ENCODE measurements at places on chromosomes 2 and 18.
A peak's percentile ranks its signal among the peaks of the same experiment; 100 is the strongest.

DNA sequence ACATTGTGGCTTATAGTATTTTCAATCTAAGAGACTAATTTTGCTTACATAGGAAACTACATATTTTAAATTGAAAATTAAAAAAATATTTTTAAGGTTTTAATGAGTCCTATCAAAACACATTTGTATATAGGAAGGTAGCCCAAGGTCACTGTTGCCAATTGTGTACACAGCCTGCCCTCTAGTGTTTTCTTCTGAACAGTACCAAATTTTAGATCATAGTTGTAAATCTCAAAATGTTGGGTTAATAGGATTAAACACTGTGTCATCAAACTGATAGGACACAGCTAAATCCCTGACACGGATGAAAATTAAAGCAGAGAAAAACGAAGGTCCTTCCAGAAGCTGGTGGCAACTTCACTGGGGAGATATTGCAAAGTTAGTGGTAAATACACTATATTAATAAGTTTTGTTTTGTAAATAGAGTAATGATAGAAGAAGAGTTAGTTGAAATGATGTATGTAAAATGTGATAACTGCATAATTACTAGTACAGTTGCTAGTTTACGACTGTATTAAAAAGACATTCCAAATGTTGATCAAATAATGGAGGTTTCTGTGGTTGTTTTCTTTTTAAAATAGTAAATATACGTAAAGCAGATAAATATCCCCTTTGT, 19.7 kb downstream of the CLUL1 start:
- no peak for DNase-seq

GRCh38 chr2:174337337-174338146, 2.8 kb downstream of the SP9 start:
- DNase-seq = no peak

GRCh38 chr2:135245071-135245470, 193.0 kb downstream of the RAB3GAP1 start:
- DNase-seq = no peak

GRCh38 chr18:69755856-69756496, 191.7 kb downstream of the CD226 start:
- DNase-seq = no peak

- DNase-seq = no peak
Measured at GRCh38 chr2:111054791-111055691, 65.7 kb upstream of the BCL2L11 start.

DNA sequence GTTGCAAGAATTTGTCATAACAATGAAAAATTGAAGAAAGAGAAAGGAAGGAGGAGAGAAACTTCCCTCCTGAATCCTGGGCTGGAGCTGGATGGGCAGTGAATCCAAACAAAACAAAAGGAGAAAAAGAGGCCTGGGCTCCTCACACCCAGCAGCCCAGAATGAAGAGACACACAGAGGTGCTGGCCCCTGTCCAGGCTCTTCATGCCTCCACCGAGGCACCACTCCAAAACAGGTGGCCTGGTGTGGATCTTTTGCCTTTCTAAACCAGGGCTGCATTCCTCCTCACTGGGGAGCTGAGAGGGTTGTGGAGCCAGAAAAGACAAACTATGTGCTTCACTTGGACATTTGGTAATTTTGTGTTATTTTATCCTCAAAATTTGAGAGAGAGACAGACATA, 76.0 kb downstream of the FAM124B start:
- no peak for DNase-seq

DNA sequence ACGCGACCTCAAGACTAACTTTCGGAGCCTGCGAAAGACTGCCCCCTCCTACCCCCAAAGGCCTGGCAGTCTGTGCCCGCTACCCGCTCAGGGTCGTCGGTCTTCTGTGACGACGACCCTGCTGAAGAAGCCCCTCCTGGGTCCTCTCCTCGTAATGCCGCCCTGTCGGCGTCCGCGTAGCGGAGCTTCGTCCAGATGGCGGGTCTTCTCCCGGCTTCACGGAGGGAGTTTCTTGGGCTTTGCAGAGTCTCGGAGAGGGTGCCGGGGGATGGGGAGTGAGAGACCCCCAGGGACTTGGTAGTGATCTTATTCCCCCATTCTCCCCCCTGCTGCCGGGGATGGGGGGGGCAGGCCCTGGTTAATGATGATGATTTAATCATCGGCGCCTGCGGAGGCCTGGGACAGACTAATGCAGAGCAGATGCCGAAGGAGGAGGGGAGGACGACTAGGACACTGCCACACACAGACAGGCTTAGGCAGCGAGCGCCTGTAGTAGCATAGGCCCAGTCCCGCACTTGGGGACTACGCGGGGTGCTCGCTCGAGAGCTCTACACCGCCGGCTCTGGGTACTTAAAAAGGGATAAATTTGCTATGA, 528 bp upstream of the PCGF1 start:
- no peak for DNase-seq

DNA sequence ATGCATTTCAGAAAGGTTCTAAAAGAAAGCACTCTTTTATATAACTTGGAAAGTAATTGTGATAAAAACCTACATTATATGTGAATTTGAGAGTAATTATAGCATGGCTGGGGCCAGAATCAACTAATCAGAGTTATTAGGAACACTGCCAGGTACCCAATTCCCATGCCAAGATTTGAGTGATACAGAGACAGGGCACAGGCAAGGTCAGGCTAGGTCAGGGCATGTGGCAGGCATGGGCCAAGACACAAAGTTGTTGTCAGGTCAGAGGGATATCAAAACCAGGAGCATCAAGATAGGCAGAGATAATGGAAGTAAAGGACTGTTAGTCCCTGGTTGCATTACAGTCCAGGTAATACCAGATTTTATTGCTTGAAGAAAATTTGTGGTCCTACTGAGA, 87.4 kb downstream of the MYO3B start:
- no peak for DNase-seq

- no peak for DNase-seq
Measured at GRCh38 chr18:44758861-44759631, 78.4 kb downstream of the SETBP1 start.

GRCh38 chr18:37249895-37250618, 315.5 kb downstream of the CELF4 start:
- no peak for DNase-seq

- no peak for DNase-seq
Measured at GRCh38 chr18:76927223-76927725, 104.9 kb downstream of the ZNF236 start.

GRCh38 chr2:213046431-213046830, 105.0 kb downstream of the IKZF2 start:
- no peak for DNase-seq

DNA sequence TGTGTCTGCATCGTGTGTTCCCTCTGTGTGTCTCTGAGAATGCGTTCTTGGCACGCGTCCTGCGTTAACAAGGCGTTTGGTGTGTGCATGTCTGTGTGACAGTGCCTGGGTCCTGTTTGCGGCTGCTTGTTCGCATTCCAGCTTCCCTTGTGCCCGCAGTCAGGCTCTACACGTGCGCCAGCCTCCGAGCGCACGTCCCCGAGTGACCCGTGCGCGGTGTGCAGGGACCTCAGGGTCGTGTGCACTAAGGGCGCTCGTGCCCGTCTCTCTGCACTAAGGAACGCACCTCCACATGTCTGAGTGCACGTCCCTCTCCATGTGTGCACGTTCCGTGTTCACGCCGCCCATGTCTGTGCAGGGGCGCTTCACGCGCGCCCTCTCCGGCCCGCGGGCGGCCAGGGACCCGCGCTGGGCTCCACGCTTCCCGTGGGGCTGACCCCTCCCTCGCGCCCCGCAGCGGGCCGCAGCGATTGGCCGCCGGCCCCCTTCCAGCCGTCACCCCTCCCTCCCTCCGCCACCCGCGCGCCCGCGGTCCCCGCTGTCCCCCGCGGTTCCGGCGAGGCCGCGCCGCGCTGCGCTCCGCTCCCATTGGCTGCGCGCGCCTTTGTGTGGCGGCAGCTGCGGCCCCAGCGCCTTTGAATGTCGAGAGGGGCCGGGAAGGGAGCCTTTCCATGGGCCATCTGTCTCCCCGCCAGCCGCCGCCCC, 229.4 kb downstream of the HAUS1 start:
- DNase-seq = peak; percentile 41

- no peak for DNase-seq
Measured at GRCh38 chr2:86297382-86298147, 39.9 kb downstream of the REEP1 start.

DNA sequence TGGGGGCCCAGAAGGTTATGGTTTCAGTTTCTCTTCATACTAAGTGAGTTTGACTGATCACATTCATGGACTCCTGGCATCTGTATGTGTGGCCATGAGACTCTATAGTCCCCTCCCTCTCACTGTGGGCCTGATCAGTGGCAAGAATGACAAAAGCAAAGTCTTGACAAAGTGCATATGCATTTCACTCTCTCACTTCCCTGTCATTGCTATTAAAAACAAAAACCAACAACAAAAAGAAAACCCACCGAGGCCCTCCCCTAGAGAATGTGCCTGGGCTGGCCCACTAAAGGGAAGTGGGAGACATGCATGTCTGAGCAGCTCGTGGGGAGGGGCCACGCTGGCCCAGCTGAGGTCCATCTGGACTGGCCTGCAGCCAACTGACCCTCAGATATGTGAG, 600.1 kb upstream of the RAB6C start:
- DNase-seq = no peak

DNA sequence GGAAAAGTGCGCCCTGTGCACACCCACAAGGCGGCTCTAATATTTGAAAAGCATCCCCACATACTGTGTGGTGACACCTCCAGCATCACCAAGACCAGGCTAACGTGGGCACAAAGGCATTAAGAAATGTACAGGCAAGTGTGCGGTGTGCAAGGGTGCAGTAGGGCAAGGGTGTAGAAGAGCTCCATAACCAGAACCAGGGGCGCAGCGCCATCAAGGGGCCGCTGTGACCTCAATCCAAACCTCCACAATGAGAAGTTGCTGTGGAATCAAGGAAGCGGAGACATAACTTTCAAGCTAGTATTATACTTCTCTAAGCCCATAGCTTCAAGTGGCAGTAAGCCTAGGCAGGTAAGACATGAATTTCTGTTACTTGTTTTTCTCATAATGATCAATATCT, 13.0 kb downstream of the L3MBTL4 start:
- DNase-seq = no peak

- no peak for DNase-seq
Measured at GRCh38 chr18:45539491-45539891, 75.8 kb upstream of the SLC14A2 start.

- peak; percentile 67 for DNase-seq
Measured at GRCh38 chr2:100610381-100610831, 47.6 kb downstream of the PDCL3 start.

DNA sequence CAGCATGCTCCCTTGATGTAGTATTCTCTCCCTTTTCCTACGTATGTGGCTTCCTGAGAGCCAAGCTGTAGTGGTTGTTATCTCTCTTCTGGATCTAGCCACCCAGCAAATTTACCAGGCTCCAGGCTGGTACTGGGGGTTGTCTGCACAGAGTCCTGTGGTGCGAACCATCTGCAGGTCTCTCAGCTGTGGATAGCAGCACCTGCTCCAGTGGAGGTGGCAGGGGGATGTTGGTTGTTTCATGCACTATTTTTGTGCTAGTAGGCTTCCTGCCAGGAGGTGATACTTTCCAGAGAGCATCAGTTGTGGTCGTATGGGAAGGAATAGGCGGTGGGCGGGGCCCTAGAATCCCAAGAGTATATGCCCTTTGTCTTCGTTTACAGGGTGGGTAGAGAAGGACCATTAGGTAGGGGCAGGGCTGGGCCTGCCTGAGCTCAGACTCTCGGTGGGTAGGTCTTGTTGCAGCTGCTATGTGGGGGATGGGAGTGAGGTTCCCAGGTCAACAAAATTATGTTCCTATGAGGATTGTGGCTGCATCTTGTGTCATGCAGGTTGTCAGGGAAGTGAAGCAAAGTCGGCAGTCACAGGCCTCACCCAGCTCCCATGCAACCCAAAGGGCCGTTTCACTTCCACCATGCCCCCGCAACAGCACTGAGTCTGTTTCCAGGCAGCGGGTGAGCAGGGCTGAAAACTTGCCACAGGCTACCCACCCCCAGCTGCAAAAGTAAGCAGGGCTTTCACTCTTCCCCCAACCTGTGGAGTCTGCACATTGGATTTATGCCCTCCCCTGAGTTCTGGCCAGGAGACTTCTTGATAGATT, 1139.5 kb downstream of the BCL11A start:
- no peak for DNase-seq

DNA sequence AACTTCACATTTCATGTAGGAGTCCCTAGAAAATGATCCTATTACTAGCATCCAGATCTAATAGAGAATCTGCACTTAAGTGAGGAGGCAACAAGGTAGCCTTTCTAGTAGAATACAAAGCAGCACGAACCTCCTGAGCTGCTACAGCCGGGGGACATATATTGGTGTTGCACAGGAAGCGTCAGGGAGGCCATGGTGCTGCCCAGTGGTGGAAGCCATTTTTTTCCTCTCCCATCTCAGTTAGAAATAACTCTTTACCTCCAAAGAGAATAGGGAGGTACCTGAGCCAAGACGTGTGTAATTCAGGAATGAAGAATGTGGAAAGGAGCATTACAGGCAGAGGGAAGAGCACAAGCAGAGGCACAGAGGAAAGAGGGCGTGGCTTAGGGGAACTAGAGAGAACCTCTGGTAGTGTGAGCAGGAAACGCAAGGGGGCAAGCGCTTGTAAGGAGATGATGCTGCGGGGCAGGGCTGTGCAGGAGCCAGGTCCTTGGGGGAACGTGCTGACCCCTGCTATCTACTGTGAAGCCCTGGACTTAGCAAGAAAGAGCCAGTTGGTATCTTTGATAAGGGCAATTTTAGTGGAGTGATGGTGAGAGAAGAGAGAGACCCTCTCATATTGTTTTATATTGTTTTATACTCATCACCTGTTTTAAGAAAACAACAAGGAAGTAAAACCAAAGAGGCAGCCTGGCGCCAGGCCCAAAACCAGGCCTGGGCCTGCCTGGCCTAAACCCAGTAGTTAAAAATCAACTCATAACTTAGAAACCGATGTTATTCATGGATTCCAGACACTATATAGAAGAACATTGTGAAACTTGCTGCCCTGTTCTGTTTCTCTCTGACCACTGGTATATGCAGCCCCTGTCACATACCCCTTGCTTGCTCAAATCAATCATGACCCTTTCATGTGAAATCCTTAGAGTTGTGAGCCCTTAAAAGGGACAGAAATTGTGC, 50.0 kb upstream of the TTC39C start:
- DNase-seq = no peak

DNA sequence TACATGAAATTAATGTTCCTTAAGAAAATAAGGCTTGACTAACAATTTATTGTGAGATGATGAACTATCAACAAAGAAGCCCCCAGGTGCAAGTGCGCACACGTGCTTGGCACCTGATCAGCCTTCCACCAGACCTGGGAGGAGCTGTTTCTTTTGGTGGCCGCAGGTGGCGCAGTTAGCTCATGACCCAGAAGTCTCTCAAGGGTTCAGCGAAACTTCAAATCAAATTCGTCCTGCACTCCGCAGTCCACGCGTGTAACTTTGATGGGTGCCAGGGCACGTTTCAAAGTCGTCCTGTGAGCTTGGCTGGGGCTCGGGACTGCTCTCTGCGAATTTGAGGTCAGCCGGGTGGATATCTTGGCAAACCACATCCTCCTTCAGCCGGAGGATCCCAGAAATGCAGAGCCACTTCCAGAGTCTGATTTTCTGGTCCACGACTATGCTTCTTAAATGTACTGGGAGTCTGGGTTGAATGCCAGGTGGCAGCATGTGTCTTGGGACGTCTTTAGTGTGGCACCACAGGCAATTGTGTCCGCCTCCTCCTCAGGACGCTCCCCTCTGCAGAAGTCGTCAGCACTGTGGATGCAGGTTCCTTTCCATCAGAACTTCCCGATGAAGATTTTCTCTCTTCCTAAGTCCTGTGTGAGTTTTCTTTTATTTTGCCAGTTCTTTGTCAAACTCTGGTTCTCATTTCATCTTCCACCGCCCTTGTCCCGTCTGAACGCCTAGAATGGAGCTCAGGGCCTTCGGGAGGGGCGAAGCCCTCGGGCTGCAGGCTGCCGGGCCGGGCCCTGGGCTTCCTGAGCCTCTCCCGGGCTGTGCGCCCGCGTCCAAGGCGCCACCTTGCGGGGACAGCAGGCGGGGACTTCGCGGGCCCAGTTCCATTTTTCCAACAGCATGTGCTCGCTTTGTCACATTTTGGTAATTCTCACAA, 61.3 kb upstream of the RAPGEF4 start:
- DNase-seq = no peak

Data from heart left ventricle (tissue), 16 donors.